ENCODE measurements at places on chromosomes 7 and 10.

DNA sequence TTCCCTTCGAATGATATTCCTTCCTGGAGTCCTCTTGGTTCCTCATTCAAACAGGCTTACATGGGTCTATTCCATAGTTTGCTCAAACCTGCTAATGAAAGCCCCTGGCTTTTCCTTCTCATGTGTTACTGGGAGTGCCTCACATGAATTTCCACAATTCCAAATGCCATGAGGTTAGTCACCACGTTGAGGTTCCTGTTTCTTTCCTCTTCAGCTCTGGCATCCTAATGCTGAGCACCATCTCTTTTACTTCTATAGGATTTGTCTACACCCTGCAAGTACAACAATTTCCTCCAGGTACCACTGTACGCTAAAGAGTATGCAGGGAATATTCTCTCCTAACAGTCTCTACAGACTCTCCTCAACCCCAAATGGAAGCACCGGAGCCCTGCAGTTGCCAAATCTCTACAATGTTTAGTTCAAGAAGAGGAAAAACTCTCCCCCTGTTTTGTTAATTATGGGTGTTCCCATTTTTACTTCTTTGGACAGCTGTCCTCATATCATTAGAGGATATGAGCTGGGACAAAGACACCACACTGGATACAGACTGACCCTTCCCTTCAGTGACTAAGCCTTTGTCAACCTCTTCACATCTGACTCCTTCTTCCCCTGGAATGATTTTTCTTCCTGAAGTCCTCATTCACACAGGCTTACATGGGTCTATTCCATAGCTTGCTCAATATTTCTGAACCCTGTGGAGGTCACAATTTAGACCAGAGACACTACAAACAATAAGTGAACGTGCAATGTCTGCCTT lies 145.8 kb upstream of the BET1 start:
- no peak for DNase-seq

DNA sequence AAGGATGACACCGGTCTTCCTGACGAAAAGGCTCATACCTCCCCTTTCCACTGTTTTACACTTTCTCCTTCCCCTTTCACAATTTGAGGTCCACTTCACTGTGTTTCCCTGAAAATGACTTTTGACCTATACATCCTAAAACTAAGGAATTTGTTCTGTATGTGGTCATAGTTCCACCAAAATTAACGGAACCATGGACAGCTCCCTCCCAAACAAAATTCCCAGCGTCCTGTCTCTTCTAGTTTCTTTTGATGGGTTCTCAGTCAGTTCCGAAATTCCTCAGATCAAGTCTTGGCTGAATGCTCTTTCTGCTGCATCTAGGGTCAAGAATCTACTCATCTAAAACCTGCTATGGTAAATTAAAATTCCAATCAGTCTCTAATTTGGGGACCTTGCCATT lies 1191.9 kb downstream of the CNTNAP2 start:
- no peak for DNase-seq

DNA sequence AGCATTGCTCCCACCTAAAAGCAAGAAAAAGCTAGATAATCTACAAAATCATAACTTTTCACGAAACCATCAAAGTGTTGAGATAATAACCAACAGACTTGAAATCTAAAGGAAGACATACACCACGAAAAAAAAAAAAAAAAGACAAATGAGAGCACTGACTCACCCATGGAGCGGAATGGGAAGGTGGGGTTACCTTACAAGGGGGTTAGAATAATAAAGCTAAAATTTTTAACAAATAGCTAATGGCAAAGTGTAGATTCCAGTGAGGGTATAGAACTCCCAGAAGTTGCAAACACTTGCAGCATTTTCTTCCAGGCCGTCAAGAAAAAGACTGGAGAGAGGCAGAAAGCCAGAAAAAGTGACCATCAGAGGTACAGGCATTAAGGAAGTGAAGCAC lies 27.2 kb downstream of the IPMK start:
- DNase-seq = no peak

- DNase-seq = no peak
Measured at GRCh38 chr7:1210979-1211608, 21.6 kb upstream of the UNCX start.

DNA sequence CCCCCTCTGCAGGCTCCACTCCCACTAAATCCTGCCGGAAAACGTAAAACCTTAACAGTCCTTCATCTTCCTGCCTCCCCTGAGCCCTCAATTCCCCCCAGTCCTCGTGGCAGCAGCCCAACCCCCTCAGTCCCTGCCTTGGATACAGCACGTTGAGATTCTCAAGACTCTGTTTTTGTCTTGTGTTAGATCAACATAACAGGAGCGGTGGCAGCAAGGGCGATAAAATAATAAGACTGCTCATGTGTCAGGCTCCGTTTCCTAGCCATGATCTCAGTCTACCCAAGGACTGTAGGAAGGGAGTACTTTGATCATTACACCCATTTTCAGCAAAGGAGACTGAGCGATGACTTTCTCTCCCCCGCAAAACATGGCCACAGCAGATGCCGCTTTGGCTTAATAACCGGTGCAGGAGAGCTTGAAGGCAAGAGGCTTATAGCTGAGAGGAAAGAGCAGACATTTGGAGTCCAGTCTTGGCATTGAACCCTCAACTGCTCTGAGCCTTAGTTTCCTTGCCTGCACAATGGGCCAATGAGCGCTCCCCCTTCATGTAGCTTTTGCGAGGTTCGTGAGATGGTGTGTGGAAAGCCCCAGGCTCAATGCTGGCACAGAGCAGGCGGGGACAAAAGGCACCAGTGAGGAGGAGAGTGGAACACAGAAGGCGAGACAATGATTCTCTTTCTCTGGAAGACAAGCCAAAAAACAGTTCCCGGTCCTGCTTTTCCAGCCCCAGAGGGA lies 42.1 kb upstream of the PCBD1 start:
- DNase-seq = no peak

GRCh38 chr7:120862987-120863590 lies 5.1 kb upstream of the TSPAN12 start:
- no peak for DNase-seq

DNA sequence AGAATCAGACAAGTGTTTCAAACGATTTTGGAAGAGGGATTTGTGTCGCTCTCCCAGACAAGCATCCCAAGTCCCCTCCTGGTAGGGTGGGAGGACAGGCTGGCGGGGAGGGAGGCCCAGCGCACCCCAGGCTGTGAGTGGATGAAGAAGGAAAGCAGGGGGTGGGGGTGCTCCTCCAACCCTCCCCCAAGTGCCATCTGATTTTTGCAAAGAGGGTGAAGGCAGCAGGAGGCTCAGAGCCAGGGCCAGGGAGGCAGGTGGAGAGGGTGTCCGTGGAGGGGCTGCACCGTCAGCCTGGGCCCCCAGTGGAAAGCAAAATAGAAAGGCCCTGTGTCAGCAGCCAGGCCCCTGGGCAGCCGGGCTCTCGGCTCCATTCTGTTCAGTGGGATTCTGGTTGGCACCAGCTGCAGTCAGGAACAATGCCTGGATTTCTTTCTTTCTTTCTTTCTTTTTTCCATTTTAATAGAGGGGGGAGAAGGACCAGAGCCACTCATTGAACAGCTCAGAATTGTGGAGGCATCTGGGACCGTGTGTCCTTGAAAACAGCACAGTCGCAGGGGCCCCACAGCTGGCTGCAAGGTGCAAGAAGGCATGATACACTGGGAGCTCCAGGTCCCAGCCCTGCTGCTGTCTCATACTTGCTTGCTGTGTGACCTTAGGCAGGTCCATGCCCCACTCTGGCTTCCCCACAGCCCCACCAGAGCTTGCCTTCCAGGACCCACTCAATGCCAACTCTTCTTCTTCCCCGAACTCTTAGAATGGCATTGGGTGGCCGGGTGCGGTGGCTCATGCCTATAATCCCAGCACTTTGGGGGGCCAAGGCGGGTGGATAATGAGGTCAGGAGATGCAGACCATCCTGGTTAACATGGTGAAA lies 7.1 kb upstream of the ZMIZ1 start:
- DNase-seq = no peak

DNA sequence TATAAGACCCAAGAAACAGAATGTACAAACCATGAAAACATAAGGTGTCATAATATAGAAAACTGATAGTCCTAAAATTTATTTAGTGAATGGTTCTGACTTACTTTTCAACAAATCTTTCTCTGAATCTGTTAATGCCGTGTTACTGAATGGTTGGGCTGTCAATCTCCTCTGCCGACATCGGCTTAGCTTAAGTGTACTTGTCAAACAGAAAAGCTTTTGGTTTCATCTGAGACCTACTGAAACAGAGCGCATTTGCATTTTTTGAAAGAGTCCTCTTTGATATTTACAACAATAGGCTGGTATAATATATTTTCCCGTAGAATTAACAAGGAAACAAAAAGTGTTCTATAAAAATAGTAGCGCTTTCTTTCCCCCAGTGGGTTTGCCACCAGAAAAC lies 120.9 kb upstream of the ZNF804B start:
- DNase-seq = no peak

DNA sequence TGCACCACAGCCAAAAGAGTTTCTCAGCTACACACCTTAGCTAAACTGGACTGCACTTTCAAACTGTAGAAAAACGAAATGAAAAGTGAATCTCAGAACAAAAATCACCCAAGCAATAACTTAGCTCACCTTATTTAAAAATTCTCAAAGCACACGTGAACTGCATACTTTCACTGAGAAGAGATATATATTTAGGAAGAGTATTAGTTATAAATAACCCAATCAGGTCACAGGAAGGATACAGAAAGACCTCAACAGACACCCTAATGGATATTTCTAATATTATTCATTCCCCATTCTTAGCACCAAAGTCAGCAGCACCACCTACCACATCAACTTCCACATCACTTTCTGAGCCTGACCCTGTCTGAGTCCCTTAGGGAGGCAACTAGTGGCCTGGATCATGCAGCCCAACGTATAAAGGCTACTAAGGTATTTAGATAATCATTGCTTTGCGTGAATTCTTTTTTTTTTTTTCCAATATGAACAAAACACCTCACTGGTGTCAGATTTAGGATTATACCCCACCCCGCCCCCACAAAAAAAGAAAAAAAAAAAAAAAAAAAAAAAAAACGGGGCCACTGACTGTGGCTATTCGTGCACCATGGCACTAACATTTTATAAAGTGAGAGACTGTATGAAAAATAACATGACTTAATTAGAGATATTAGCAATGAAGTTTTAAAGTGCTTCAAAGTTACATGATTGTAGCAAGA lies 2.6 kb downstream of the ABI1 start:
- DNase-seq = no peak

DNA sequence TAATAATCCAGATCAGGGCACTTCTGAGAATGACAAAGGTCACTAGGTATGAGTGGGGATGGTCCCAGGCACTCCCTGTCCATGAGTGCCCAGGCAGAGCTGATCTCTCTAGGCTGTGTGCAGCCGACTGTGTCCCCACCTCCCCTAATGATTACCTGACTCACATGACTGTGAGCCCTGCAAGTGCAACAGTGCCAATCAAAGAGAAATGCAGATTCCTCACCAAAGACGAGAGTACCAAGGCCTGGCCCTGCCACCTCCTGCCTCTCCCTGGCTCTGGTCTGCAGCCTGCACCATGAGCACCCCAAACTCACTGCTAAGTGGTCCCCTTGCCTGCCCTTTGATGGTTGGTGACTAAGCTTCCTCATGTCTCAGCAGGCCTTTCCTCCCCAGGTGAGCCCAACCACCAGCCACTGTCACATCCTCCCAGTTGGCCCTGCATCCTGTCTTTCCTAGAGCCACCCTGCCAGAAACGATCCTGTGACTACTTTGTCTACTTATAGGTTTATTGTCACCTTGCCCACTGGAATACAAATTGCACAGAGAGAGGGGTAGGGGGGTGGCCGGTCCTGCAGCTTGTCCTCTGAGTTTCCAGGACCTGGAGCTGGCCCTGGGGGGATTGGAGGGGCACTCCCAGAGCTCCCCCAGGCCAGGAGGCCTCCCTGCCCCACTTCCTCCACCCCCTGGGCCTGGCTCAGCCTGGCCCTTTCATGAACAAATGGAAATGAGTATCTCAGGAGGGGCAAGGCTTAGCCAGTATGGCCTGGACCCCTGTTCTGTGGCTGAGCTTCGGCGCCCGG lies 22.4 kb upstream of the GDF10 start:
- no peak for DNase-seq

GRCh38 chr7:21972397-21972784 lies 26.7 kb upstream of the CDCA7L start:
- no peak for DNase-seq

GRCh38 chr7:151744656-151745638 lies 132.0 kb downstream of the PRKAG2 start:
- no peak for DNase-seq

- DNase-seq = no peak
Measured at GRCh38 chr7:155631155-155631554, 13.3 kb upstream of the RBM33 start.

- no peak for DNase-seq
Measured at GRCh38 chr10:90418869-90419652, 438.8 kb downstream of the HTR7 start.

- no peak for DNase-seq
Measured at GRCh38 chr7:285731-286130, 4.2 kb upstream of the FOXL3 start.

DNA sequence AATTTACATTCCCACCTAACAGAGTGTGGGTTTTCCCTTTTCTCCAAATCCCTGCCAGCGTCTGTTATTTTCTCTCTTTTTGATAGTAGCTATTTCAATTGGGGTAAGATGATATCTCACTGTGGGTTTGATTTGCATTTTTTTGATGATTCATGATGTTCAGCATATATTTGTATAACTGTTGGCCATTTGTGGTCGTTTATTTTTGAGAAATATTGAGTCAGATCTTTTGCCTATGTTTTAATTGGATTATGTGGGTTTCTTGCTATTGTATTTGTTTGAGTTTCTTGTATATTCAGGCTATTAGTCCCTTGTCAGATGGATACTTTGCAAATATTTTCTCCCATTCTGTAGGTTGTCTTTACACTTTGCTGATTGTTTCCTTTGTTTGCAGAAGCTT lies 193.8 kb downstream of the ABCA13 start:
- no peak for DNase-seq

GRCh38 chr10:1035201-1035600 lies 9.5 kb upstream of the IDI2 start:
- DNase-seq = no peak
